ENCODE measurements at places on chromosomes 2 and 18.

GRCh38 chr2:223644136-223644535 lies 42.0 kb upstream of the SCG2 start:
- no peak for DNase-seq

DNA sequence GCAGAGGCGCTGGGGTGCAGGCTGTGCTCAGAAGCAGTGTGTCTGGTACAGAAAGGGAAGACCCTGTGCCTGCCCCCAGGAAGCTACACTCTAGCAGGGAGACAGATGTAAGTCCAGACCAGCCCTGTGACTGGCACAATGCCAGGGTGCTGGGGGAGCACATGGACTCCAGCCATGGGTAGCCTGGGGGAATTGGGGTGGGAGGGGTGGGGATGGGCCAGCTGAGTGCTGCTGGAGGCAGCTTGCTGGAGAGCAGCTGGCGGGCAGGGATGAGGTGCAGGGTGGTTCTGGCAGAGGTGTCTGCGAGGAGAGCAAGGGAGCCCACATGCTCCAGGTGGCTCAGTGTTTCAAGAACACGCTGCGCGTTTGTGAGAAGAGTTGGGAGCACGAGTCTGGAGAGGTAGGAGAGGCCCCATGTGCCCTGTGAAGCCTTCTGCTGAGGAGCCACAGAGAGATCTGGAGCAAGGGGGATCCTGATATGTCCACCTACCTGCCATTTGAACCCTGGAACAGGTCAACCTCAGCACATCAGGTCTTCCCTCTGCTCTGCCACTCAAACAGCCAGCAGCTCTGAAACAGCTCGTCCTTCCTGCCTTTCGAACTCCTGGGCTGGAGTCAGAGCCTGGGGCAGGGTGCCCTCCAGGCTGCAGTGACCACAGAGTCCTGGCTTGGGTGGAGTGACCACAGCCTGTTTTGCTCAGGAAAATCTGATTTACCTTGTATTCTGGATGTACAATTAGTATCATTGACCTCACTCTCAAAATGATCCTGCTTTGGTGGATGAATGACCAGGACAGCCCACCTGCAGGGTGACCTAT lies 15.1 kb downstream of the ALLC start:
- no peak for DNase-seq

DNA sequence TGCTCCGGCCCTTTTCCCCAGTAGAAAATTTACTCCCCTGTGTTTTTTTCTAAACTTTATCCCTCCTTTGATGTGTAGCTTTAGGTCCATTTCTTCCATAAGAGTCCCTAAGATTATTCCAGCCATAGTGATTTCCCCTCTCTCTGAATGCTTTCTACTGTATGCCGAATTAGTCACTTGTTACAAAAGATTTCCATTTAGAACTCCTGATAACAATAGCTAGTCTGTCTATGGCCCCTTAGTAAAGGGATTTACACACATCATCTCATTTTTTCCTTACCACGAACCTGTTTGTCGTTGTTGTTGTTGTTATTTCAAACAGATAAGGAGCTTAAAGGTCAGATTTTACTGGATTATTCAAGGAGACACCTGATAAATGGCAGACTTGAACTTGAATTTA lies 256.1 kb downstream of the PAX3 start:
- DNase-seq: no peak

- DNase-seq: peak; percentile 67
These were observed 21.1 kb downstream of the TMEM182 start for GRCh38 chr2:102782933-102783332.

DNA sequence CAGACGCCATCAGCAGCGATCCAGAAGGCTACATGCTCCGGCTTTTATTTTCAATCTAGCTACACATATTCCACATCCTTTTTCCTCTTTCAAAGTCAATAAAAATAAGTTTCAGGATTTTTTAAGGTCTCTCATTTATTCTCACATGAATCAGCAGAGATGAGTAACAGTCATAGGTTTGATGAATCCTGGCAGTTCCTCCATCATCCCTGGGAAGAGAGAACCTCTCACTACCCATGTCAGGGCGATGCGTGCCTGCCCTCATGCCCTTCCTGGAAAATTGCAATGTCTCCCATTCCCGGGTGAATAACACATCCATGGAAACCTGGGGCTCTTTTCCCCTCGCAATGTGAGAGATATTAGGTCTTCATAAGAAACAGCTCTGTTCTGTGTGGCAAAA lies 301.1 kb upstream of the SMIM21 start:
- DNase-seq: no peak

DNA sequence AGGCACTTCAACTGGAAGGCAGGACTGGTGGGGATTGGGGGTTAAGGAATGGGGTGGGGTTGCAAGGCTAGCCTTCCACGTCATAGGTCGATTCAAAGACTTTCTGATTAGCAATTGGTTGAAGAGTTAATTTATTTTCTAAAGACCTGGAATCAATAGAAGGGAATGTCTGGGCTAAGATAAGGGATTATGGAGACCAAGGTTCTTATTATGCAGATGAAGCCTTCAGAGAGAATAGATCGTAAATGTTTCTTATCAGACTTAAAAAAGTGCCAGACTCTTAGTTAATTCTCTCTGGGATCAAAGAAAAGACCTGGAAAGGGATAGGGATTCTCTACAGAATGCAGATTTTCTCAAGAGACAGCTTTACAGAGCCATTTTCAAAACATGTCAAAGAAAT lies 368.0 kb upstream of the DLGAP1 start:
- DNase-seq: no peak

DNA sequence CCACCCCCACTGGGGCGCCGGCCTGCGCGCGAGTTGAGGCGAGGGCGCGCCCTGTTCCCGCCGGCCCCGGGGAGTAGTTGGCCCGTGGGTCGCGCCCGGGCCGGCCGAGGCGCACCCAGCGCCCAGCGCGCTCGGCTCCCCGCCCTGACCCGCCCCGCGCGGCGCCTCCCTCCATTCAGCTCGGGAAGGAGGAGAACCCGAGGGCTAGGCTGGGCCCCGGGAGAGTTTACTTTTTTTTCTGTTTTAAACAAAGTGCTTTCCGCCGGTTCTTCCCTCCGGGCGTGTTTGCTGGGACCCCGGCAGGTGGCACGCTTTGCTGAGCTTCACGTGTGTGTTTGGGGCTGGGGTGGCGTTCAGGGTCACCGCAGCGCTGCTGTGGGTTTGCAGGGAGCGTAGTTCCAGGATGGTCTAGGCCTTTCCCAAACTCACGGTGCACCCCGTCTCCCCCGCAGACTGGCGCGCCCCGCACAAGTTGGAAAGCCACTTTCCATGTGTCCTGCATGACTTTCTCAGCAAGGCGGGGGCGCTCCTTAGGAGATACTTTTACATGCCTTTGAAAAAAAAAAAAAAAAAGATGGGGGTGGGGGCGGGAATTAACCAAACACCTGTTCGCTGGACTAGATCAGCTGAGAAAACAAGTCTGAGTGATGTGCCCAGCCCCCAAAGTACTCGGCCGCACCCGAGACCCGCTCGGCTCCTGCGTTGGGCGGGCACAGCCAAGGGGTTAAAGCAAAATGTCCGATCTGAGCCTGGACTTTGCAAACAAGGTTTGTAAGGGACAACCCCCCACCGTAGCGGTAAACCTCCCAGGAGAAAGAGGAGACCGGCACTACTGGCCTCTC lies 825 bp downstream of the ITGA6 start:
- DNase-seq: peak; percentile 62

- no peak for DNase-seq
These were observed 471.0 kb upstream of the CDH7 start for GRCh38 chr18:65279668-65280305.

GRCh38 chr2:169184074-169184473 lies 114.7 kb downstream of the DHRS9 start:
- DNase-seq: no peak

- DNase-seq: peak; percentile 7
These were observed 825 bp downstream of the GRB14 start for GRCh38 chr2:164620457-164620856.

DNA sequence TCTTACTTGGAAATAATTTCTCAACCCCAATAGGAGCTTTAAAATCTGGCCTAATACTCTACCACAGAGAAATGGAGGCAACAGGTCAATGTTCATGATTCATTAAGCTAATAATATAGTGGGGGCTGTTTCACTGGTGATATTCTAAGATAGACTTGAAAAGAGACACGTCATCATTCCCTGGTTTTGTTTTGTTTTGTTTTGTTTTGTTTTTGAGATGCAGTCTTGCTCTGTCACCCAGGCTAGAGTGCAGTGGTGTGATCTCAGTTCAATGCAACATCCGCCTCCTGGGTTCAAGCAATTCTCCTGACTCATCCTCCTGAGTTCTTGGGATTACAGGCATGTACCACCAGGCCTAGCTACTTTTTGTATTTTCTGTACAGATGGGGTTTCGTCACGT lies 37.5 kb upstream of the SOS1 start:
- no peak for DNase-seq

Data from tongue (tissue), 3 donors.